ENCODE measurements at places on chromosomes 7 and 10.

GRCh38 chr7:25360451-25360850, 132.2 kb upstream of the NPVF start:
- H3K27ac ChIP-seq: no peak overlapping the region
- H3K4me3 ChIP-seq: no peak overlapping the region
- H3K27me3 ChIP-seq: no peaks in the 10 kb centered on the region
- no peaks in the 10 kb centered on the region for H3K36me3 ChIP-seq

GRCh38 chr10:115129752-115130151, 36.6 kb downstream of the ATRNL1 start:
- H3K4me1 ChIP-seq: no peaks in the 10 kb centered on the region
- H3K36me3 ChIP-seq: no peaks in the 10 kb centered on the region
- H3K27me3 ChIP-seq: no peaks in the 10 kb centered on the region
- no peak overlapping the region for H3K27ac ChIP-seq

- no peaks in the 10 kb centered on the region for H3K36me3 ChIP-seq
- no peak for DNase-seq
- no peak overlapping the region for H3K4me3 ChIP-seq
- H3K4me1 ChIP-seq: peaks cover 2% of the 10 kb centered on the region
- no peak overlapping the region for H3K27ac ChIP-seq
- H3K27me3 ChIP-seq: no peaks in the 10 kb centered on the region
Observed at GRCh38 chr7:50651271-50651989, 86.2 kb upstream of the DDC start.

DNA sequence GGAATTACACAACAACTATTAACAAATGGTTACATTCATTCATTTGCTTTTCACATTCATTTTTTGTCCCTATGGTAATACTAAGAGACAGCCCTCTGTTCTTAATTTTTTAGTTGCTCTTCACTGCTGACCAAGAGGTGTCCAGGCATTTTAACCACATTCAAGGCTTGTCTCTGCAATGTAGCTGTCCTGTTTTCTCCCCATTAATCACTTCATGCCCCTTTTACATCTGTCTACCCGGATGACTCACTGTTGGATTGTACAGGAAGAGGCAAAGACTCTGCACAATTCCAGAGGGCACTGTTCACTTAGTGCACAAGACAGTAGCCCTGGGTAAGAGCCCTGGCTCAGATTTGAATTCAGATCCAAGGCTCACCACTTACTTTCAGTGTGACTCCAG, 168.5 kb downstream of the NOC3L start:
- no peak overlapping the region for H3K27ac ChIP-seq
- no peaks in the 10 kb centered on the region for H3K4me1 ChIP-seq
- no peaks in the 10 kb centered on the region for H3K27me3 ChIP-seq
- H3K4me3 ChIP-seq: no peak overlapping the region
- no peaks in the 10 kb centered on the region for H3K36me3 ChIP-seq

DNA sequence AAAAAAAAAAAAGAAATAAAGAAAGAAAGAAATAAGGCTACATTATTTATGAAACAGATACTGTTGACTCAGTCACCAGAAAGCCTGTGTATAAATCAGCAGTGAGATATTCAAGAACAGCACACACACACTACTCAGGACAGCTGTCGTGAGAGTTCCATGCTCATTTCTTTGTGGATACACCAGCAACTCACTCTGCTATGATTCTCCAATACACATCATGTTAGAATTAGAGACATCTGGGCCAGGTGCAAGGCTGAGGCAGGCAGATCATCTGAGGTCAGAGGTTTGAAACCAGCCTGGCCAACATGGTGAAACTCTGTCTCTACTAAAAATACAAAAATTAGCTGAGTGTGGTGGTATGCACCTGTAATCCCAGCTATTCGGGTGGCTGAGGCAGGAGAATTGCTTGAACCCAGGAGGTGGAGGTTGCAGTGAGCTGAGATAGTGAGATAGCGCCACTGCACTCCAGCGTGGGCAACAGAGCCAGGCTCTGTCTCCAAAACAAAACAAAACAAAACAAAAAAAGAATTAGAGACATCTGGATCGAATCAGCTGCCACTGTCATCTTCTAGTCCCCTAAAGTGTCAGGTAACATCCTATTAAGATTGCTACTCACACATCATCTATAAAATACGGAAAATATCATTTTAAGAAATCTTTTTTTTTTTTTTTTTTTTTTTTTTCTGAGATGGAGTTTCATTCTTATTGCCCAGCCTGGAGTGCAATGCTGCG, 11.2 kb upstream of the NUPR2 start:
- H3K4me3 ChIP-seq: no peak overlapping the region
- H3K36me3 ChIP-seq: no peaks in the 10 kb centered on the region
- no peak overlapping the region for H3K27ac ChIP-seq
- DNase-seq: no peak
- no peaks in the 10 kb centered on the region for H3K27me3 ChIP-seq
- H3K4me1 ChIP-seq: no peaks in the 10 kb centered on the region

DNA sequence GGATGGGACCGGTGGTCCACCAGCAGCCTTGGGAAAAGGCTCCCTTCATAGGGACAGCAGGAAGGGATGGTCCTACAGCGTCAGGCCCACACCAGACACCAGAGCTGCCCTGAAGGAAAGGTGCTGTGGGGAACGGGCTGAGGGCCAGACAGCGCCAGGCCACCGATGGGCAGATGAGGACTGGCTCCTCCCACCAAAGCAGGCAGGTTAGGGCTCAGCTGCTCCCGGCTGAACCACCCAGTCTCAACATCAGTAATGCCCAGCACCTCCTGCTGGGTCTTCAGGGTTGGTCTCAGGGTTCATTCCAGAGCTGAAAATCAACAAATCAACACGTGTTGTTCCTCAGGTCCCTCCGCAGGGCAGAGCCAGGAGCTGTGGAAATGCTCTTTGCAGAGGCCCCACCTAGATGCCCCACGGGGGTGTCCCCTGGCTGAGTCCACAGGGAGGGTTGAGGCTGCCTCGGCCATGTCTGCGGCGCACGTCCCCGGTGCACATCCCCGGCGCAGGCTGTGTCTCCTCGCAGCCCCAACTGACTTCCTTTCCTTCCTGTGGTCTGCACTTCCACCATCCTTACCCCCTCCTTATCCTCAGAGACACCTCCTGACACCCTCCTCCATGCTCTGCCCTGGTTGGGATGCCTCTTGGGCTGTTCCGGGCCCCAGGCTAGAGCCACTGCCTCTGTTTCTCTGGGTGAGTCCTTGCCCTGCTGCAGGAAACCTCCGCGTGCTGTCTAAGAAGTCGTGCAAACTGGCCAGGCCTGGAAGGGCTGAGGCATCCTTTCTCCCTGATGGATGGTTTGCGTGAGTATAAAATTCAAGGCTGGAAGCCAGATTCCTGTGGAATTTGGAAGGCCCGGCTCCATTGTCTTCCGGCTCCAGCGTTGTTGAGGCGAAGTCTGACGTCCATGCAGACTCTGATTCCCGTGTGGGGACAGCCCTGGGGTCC, 32.8 kb upstream of the CFAP46 start:
- no peaks in the 10 kb centered on the region for H3K4me1 ChIP-seq
- peaks cover 54% of the 10 kb centered on the region for H3K27me3 ChIP-seq
- no peak overlapping the region for H3K27ac ChIP-seq
- H3K36me3 ChIP-seq: no peaks in the 10 kb centered on the region
- DNase-seq: no peak
- no peak overlapping the region for H3K4me3 ChIP-seq

DNA sequence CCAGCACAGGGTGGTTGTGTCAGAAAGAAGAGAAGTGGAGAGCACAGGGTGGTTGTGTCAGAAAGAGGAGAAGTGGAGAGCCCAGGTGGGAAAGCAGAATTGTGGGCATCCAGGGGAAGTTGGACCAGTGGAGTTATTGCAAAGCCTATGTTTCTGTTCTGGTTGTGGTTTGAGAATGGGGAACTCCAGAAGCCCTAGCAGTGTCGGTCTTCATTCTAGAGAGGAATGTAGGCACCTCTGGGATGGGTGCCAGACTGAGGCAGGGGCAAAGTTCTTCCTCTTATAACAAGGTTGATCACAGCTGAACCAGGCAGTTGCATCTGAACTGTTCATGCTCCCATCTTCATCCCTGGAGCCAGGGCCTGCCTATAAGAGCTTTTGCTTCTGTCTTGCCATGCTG, 954 bp downstream of the FSCN3 start:
- no peak for DNase-seq
- no peak overlapping the region for H3K27ac ChIP-seq
- H3K4me1 ChIP-seq: peaks cover 6% of the 10 kb centered on the region
- peaks cover 21% of the 10 kb centered on the region for H3K36me3 ChIP-seq

DNA sequence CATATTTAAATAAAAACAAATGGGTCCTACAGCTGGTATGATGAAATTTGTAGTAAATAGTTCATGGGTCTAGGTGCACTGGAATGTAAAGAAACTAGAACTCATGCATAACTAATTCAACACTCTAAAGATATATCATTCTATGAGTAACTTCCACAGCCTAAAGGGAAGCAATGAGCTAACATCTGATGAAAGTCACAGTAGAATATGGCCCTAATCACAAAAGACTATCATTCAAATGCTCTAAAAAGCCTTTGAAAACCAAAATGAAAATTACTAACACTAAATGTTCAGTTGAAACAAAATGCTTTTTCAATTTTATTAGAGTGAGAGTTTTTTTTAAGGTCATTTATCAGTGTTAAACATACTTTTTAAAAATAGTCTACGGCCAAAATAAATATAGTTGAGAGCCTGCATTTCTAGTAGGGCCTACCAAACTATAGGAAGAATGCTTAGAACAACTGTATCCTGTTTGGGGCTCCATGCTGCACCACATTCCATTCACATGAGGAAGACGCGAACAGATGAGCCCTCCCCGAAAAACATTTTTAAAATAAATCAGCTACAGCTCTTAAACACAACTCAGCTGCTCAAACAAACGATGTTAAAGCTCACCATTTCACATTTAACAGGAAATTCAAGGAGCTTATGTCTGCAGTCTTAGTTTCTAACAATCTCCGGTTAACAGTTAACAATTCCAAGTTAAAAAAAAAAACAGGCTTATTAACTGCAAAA, 134.5 kb downstream of the NRBF2 start:
- H3K36me3 ChIP-seq: no peaks in the 10 kb centered on the region
- no peak for DNase-seq
- no peaks in the 10 kb centered on the region for H3K27me3 ChIP-seq

GRCh38 chr10:59580026-59580863, 129.4 kb downstream of the SLC16A9 start:
- no peaks in the 10 kb centered on the region for H3K36me3 ChIP-seq
- H3K4me1 ChIP-seq: no peaks in the 10 kb centered on the region
- H3K4me3 ChIP-seq: no peak overlapping the region
- no peak overlapping the region for H3K27ac ChIP-seq
- no peak for DNase-seq

DNA sequence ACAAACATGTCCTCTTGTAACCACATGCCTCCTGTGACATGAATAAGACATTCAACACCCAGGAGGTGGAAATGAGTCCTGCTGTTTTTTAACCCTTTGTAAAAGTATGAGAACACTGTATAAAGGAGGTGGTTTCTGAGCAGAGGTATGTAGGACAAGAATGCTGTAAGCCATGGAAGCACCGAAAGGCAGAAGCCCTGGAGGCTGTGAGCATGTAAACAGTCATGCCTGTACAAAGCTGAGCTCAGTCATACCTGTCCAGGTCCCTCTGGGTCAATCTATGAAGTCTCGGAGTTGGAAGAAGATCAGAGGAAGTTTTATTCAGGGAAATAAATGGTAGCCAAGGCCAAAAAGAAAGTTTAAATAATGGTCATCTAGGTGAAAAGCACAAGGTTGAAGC, 34.7 kb upstream of the XPNPEP1 start:
- no peaks in the 10 kb centered on the region for H3K27me3 ChIP-seq
- H3K36me3 ChIP-seq: no peaks in the 10 kb centered on the region
- H3K4me3 ChIP-seq: no peak overlapping the region
- no peaks in the 10 kb centered on the region for H3K4me1 ChIP-seq

DNA sequence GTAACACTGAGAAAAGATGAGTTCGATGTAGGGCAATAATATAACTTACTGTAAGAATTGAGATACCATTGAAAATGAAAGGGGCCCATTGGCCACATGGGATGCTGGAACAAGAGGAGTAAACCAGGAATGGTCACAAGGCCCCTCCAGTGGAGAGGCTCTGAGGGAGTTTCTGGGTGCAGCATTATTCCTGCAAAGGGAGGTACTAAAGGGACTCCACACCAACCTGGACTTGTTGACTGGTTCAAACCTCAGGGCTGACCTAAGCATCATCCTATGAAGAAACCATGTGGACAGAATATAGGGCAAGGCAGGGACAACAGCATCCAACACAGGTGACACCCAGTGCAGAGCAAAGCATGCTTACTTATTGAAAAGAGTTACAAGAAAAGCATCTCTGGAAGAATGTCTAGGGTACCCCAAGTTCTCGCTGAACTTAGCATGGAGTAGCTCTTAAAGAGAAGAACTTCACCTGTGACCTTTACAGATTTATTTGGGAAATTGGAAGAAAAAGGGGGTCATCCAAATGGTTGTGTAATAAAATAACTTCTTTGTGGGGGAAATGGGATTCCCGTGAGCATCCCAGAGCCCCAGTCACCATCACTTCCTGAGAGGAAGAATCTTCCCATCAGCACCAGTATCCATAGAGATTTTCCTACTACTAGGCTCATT, 34.7 kb downstream of the PRSS2 start:
- peaks cover 97% of the 10 kb centered on the region for H3K4me1 ChIP-seq
- H3K27me3 ChIP-seq: no peaks in the 10 kb centered on the region
- H3K27ac ChIP-seq: peak overlapping the region; percentile 97

All from T-cell (primary cell).